NCI-H1436 treated with DMSO at 0.1 percent for 48 hours (cell line): ENCODE measurements at places on chromosomes 5 and 9.

- DNase-seq, result no peak
Observed at GRCh38 chr5:178108966-178109365, 4.4 kb upstream of the N4BP3 start.

GRCh38 chr9:73200694-73201452 is 49.2 kb downstream of the ANXA1 start:
- peak; percentile 48 for DNase-seq

GRCh38 chr5:91123901-91124300 is 259.2 kb downstream of the ARRDC3 start:
- DNase-seq, result no peak

- DNase-seq, result peak; percentile 3
Observed at GRCh38 chr5:157855404-157855994, 3.4 kb downstream of the CLINT1 start.

DNA sequence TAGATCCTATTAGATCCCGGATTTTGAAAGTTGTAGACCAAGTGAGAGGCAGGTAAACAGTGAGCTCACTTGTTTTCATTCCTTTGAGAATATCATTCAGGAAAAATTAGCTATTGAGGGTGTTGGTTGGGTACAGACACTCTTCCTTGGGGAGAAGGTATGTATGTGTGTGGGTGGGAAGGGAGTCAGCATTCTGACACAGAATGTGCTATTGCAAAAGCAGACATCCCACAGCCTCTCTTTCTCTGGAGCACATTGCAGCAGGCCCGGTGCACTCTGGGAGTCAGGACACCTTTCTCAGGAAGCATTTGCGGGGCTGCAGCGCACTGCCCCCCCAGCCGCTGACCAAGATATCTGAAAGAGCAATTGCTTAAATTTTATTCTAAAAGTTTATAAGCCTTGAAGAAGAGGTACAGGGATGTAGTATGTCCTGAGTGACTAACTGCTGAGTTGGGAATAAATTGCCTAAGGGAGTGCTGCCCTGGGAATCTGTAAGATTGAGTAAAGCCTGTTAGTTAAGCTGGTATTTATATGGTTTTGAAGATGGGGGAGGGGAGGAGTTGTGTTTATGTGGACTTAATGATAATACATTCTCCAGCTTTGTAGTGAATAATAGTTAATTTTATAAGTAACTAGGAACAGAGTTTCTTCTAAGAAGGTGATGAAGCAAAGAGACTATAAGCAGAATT is 5.2 kb downstream of the TNFAIP8 start:
- DNase-seq, result no peak

DNA sequence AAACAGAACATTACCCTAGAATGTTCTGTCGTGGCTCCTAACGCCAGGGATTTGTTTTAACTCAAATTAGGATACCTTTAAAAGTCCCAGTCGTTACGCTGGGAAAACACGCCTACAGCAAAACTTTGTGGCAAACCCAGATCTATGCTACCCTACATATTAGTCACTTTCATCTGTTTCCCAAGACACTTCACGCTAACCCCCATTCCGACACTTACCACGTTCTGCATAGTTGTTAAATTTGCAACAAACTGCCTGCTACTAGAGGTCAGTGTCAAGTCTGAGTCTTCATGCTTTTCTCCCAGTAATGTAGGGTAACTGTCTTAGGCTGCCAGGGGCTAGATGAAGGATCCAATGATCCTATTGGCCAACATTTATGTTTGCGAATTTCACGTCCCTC is 140.3 kb downstream of the RASEF start:
- DNase-seq, result no peak

DNA sequence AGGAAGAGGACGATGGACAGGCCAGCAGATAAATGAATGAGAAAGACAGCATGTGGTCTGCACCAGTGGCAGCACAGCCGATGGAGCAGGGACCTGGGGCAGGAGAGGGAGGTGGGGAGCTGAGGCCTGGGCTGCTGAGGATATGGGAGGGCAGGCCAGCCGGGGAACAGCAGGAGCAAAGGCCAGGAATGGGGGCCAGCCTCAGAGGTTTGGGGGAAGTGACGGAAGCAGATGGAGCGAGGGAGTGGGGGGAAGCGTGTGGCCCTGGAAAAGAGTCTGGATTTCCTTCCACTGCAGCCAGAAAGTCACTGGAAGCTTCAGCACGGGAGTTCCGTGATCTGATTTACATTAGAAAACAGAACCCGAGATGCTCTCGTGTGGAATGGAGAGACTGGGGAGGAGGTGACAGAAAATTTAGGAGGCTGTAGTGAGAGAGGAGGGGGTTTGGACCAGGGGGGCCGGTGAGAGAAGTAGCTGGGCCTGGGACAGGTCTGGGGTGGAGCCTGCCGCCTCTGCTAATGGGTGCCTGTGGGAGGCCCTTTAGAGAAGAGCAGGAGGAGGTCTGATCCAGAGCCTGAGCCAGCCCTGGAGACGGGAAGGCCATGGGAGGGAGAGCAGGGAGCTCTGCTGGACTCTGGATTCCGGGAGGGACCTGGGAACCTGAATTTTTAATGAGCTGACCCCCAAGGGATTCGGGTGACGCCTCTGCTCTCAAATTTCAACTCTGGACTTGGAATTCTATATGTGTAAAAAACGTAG is 65.4 kb downstream of the TSPAN17 start:
- no peak for DNase-seq

DNA sequence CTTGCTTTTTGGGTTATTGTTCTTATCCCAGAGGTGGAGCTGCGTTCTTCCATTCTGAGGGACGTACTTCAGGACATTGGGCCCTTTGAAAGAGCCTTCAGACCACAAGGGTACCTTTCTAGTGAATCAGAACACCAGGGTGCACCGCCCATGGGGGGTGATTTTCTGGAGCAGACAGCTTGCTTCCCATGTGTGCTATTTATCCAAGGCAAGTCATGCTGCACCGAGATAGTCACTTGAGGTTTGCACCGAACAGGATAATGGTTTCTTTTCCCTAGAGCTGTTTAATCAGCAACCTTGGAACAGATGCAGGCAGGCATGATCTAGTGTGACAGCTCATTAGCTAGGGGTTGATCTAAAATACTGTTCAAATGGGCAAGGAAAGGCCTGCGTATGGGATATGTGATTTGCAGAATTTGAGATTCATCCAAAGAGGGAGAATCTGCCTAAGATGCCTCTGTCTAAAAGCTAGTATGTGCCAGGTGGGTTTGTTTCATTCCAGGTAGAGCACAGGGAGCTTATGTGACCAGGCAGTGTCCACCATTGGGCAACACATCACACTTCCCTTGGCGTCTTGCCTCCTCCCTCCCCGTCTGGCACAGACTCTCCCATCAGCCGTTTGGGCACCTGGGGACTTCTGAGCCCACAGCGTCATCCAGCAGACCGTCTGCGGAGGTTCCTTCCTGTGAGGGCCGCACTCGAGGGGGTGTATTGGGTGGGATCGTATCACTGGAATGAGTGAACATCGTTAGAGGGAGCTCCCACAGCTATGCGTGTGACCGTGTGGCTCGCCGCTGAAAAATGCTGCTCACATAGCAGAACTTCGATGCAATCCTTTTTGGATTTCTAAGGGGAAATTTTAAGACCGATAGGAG is 23.0 kb downstream of the ABL1 start:
- DNase-seq, result no peak

DNA sequence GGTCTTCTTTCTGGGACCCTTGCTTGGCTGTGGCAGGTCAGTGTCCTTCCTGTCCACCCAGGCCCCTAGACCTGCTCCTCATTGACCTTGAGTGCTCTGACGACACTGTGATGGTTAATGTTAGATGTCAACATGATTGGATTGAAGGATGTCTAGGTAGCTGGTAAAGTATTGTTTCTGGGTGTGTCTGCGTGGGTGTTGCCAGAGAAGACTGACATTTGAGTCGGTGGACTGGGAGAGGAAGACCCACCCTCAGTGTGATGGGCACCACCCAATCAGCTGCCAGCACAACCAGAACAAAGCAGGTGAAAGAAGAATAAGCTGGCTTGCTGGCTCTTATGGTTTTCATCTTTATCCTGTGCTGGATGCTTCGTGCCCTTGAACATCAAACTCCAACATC is 74.5 kb downstream of the CFAP90 start:
- DNase-seq, result no peak

DNA sequence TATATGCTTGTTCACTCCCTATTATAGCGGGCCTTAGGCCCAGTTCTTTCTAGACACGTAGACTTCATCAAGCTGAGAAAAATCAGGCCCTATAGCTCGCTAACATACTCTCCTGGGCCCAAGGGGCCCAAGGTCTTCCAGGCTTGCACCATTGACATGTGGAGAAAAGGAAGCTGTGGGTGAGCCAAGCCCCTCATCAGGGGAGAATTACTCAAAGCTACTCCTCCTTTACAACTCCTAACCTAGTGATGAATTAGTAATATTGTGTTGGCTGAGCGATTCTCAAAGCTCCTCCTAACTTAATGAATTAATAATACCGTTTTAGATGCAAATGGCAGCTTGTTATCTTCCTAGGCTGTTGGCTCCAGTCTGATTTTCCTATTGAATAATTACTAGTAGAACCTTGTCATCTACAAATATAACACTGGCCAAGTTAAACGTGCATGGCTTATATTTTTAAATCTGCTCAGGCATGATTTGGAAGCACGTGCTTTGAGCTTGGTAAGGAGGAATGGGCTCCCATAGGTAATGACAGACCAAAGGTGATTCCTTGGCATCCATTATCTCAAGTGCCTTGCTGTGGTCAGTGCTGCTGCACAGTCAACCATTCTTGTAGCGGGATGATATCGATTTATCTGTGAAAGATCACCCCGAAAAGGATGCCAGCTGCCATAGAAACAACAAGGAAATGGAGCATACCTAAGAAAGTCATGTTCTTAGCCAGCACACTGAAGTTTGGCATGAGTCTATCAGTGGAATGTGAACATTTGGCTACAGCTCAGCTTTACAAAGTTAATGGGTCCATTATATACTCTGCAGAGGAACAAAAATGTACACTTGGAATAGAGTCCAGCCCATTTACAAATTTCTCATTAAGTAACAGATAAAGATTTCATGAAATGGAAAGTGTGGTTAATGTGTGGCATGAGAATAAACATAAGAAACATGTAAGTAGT is 23.8 kb downstream of the LVRN start:
- no peak for DNase-seq

GRCh38 chr9:124803911-124804310 is 27.0 kb downstream of the OLFML2A start:
- DNase-seq, result no peak

GRCh38 chr5:131534974-131535373 is 100.1 kb downstream of the RAPGEF6 start:
- no peak for DNase-seq

DNA sequence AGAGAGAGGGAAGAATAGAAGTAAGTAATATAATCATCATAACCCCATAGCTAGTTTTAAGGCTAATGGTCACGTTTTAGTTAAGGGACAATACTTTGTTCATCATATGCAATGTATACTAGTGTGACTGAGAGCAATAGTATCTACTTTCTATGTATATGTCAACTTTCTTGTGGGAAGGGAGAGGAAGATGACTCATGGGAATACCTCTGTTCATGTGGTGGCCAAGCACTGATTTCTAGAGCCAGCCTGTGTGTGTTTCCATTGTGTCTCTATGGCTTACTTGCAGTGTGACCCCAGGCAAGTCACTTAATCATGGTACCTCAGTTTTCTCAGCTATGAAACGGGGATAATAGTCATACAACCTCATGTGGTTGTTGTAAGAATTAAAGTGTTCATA is 639.6 kb downstream of the CETN3 start:
- no peak for DNase-seq

GRCh38 chr9:98615633-98616032 is 93.1 kb downstream of the GABBR2 start:
- no peak for DNase-seq

- DNase-seq, result no peak
Observed at GRCh38 chr5:94815313-94816039, 197.0 kb downstream of the SLF1 start.

GRCh38 chr5:66529182-66529581 is 67.0 kb upstream of the MAST4 start:
- DNase-seq, result no peak
